DMS79 (cell line): ENCODE measurements at places on chromosomes 4 and X.

DNA sequence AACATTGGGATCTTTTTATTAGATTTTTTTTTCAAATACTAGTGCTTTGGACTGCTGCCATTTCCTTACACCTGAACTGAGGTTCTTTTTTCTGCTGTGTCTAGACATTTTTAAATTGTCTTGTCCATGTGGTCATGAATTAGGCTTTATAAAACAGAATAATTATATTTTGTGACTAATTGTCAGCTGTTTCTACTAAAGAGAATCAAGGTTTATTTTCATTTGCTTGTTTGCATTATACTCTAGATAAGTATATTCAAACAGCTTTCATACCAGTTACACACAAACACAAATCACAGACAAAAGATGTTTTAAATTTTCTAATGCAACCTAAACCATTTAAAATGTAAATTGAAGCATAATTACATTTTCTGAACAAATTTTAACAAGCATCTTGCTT lies 194.7 kb downstream of the GALNTL6 start:
- DNase-seq: no peak

DNA sequence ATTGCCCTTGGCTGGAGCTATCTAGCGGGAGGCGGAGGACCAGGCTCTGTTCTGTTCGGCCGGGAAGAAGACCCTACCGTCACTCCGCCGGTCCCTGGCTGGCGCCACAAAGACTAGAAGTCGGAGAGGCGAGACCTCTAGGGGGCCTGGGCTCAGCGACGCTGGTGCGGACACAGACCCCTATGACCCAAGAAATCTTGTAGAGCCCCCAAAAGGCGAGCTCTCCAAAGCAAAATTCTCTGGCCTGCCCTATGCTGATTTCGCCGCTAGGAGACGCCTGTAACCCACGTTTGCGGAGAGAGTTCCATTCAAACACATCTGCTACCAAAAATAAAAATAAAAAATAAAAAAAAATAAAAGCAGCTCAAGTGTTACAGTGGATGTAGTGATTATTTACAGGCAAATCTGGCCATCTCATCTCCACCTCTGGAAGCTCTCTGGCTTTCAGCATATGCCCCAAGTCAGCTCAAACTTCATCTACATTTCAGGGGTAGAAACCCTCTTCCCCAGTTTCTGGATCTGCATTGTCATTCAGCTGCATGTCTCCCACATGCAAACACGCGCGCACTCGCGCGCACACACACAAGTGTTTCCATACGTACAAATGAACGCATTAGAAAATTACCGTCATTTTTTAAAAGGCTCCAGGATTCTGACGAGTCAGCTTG lies 2.4 kb upstream of the PCDH10 start:
- DNase-seq: no peak

DNA sequence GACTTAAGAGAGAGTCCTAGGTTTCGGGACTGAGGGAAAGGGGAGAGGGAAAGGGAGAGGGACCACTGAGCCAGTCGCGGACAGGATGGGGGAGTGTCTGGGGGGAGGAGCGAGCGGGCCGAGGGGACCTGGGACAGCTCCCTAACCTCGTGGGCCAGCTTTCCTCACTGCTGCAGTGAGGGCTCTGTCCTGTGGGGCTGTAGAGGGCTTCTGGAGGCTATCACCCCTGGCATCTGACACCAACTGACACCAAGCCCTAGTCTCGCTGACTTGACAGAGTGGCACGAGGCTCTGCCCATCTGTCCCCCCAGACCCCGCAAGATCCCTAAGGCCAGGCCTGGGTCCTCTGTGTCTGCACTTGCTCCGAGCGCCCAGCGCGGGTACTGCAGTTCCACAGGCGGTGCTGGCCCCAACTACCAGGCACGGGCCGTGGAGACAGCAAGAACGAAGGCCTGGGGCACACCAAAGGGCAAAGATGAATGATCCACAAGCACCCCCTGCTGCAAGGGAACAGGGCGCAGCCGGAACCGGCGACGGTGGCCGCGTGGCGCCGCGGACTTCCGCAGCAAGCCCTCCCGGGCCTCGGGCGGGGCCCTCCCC lies 465 bp downstream of the HAUS7 start:
- no peak for DNase-seq

DNA sequence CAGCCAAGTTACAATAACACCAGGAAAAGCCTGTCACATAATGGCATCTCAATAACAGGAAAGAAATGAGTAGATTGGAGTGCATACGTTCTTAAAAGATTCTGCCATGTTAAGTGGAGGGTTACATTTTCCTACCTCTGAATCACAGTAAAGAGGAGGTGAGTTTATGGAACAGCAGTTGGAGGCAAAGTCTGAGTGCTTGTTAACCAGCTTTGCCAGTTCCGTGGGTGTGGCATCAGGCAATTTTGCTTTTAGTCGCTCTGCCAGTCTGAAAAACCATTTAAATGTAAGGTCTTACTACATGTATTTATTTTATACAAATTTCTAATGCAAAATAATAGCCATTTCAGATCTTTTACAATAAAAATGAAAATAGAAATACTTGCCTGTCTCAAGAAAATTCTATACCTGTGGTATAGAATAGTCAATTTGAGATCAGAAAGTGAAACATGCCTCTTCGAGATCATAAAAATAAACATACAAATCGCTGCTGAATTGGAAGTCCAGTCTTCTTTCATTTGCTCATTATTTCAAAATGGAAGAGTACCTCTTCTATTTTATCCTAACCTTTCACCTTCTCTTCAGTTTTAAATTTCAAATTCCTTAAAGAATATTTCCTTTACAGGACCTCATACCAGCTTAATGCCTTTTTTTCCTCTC lies 31.4 kb downstream of the GC start:
- DNase-seq: no peak

DNA sequence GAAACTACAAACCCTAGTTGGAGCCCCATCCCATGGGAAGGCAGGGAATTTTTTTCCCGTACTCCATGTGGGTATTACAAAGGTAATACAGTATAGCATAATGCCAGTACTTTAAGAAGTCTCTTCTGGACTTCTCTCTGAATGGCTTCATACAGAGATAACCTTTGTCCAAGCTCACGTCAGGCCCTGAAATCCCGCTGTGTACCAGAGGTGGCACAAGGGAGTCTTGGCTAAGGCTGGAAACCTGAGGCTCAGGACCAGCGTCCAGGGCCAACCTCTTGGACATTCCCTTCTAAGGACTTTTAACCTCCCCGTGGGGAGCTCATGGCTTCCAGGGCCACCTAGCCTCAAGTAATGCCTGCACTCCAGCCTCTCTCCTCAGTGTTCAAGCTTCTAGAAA lies 338.9 kb upstream of the FAM241A start:
- DNase-seq: no peak

GRCh38 chr4:84924434-84924833 lies 42.1 kb downstream of the WDFY3 start:
- no peak for DNase-seq

DNA sequence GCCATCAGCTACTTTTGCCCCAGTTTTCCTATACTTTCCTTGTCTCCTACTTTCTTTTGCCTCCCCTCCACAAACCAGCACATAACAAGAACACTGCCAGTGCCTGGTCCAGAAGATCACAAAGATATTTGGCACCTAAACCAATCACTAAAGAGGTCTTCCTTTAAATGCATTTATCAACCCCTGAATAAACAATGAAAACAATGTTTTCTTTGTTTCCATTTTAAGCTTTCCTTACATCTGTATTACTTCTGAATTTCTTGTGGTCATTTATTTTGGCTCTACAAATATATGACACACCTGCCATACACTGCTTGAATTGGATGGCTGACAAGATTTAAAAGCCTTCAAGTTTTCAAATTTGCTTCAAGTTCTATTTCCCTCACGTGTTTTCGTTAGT lies 43.9 kb downstream of the MBNL3 start:
- DNase-seq: peak; percentile 4

- DNase-seq: peak; percentile 34
Observed at GRCh38 chr4:103099691-103100392, at the start of gene BDH2. Gene BDH2 (minus strand): TSS chr4:103099834. CDS start chr4:103096254, 3,580 bp downstream.

DNA sequence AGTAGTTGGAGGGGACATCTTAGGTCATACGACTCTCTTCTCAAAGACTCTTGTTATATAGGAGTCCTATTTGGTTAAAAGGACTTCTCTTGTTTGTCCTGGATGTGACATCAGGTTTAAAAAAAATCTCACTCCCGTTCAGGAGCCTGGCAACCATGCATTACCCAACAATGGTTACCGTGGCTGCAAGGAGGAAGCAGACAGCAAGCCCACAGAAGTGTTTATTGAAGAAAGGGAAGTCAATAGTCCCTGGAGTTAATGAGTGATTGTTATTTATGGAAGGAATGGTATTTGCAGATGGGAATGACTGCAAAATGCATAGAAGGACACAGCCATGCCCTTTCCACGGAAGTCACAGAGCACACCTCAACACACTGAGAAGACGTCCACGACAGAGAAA lies 75.9 kb upstream of the ENPP6 start:
- peak; percentile 23 for DNase-seq
